ENCODE measurements at places on chromosomes 1 and 21.

DNA sequence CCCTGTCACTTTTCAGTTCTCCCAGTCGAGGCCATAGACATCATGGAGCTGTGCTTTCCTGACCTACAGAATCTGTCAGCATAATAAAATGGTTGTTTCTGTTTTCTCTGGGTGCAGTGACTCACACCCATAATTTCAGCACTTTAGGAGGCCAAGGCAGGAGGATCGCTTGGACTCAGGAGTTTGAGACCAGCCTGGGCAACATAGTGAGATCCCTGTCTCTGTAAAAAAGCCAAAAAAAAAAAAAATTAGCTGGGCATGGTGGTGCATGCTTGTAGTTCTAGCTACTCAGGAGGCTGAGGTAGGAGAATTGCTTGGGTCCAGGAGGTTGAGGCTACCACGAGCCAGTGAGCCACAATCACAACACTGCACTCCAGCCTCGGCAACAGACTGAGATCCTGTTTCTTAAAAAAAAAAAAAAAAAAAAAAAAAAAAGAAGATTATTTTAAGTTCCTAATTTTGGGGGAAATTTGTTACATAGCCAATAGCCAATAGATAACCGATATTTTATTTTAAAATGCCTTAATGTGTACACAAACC lies 196.2 kb downstream of the ADSS2 start:
- no peak for DNase-seq

GRCh38 chr1:84078842-84079202 lies 65.2 kb upstream of the PRKACB start:
- DNase-seq, result no peak

DNA sequence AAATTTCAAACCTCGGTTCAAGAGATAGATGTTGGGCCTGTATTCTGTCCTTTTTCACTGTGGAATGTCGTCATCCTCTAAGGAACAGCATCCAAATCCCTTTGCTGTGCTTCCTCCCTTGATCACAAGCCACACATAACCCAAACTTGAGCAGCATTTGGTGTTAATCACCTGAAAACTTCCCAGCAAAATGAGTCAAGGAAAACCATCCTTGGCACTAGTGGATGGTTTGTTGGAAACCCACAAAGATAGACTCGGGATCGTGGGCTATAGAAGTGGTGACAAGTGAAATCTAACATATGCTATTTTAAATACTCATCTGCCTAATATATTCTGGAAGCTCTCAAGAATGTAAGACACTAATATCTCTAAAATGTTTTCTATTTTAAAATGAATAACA lies 459.1 kb downstream of the SETD4 start:
- DNase-seq, result no peak

GRCh38 chr1:44947063-44947773 lies 39.2 kb downstream of the EIF2B3 start:
- DNase-seq, result no peak

GRCh38 chr1:217032715-217033367 lies 309.6 kb upstream of the ESRRG start:
- no peak for DNase-seq

GRCh38 chr1:16464917-16465625 lies 24.5 kb downstream of the NECAP2 start:
- DNase-seq, result no peak

Measured in hypothalamus (tissue), 51 donors.